IPS-NIHi11 (cell line): ENCODE measurements at places on chromosomes 6 and 20.

- no peak for DNase-seq
Observed at GRCh38 chr6:159308198-159308597, 139.0 kb downstream of the FNDC1 start.

GRCh38 chr20:44394702-44395460, 39.4 kb downstream of the HNF4A start:
- no peak for DNase-seq

DNA sequence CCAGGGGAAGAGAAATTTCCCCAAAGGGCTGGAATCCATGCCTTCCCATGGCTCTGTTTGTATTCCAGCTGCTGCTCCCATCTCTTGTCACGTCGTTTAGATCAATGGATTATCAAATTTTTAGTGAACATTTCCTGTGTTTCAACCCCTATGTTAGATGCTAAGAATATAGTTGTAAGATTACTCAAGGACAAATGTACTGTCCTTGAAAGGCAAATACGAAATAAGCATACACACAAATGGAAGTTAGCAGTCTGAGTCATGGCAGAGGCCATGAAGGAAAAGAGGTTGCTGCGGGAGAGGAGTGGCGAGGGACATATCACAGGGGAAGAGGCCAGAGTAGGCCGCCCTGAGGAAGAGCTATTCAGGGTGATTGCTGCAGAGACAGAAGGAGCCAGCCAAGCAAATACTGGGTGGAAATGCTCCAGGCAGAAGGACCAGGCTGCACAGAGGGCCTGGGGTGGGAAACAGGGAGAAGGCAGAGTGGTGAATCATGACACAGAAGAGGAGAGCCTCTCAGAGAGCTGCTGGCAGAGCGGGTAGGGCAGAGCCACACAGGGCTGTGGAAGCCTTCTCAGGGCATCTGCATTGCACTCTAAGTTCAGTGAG, 219.2 kb upstream of the LRFN2 start:
- no peak for DNase-seq

GRCh38 chr20:13492001-13492481, 146.7 kb downstream of the TASP1 start:
- DNase-seq = peak; percentile 73

DNA sequence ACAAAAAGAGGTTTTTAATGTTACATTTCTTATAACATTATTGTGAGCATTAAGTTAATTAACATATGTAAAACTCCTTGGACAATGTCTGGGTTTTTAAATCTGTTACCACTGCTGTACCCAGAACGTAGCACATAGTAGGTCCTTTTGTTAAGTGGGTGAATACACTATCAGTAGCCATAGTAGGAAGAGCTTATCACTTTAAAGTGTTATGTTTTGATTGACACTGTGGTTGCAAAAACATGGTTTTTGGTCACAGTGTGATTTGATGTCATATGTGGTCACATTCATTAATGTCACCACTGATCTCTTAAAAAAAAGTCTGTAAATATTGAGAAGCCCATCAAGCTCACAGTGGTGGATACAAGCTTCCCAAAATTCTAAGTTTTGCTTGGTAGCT, 160.7 kb downstream of the PLCB1 start:
- no peak for DNase-seq

- DNase-seq = no peak
Observed at GRCh38 chr6:118630067-118630466, 21.3 kb downstream of the CEP85L start.

- DNase-seq = no peak
Observed at GRCh38 chr6:127176146-127176545, 57.7 kb downstream of the RSPO3 start.

DNA sequence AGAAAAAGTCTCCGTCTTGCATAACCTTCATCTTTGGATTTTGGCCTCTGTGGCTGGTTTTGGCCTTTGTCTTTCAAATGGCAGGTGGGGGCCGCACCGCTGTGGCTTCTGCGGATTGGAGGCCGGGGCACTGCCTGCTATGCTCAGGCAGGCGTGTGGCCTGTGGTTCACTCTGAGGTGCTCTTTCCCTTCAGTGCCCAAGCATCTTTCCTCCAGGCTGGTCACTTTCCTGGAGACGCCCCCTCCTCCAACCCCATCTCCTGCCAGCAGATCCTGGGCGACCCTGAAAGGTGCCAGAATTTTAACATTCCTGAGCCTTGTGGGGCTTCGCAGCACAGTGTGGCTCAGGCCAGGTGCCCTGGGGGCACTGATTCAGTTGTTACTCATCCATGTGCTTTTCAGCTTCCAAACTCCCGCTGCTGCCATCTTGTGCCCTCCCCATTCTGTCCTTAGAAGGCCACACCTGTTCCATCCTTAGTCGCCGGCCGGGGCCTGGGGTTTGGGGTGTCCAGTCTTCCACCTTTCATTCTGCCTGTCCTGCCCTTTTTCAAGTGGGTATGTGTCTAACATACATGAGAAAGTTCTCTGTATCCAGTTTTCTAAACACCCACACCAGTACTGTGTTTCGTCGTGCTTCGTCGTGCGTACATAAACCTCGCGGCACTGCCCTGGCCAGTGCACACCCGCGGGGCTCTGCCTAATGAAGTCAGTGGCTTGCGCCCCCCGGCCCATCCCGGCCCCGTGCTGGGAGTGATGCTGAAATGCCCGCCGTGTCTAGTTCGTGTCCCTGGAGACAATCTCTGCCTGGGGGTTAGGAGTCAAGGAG, 12.1 kb downstream of the SS18L1 start:
- peak; percentile 60 for DNase-seq
